ENCODE measurements at places on chromosomes 11 and 22.

- peak; percentile 77 for DNase-seq
Measured at GRCh38 chr22:30265823-30266444, 717 bp downstream of the OSM start.

GRCh38 chr11:121740902-121741301, 288.1 kb upstream of the SORL1-AS1 start:
- DNase-seq = no peak

GRCh38 chr11:75949023-75949672, 134.1 kb downstream of the UVRAG start:
- no peak for DNase-seq

DNA sequence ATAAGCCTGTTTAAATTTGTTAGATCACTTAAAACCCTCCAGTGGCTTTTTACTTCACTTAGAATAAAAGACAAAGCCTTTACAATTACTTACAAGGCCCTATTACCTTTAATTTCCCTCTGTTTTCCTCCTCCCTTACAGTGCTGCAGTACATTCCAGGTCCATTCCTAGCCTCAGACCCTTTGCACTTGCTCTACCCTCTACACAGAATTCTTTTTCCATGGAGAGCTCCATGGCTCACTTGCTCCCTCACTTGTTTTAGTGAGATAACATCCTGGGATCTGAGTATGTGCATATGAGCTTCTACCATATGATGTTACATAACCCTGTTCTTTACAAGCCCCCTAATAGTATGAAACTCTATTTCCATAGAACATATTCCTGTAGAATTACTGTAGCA, 24.4 kb downstream of the ZNF214 start:
- DNase-seq = no peak

DNA sequence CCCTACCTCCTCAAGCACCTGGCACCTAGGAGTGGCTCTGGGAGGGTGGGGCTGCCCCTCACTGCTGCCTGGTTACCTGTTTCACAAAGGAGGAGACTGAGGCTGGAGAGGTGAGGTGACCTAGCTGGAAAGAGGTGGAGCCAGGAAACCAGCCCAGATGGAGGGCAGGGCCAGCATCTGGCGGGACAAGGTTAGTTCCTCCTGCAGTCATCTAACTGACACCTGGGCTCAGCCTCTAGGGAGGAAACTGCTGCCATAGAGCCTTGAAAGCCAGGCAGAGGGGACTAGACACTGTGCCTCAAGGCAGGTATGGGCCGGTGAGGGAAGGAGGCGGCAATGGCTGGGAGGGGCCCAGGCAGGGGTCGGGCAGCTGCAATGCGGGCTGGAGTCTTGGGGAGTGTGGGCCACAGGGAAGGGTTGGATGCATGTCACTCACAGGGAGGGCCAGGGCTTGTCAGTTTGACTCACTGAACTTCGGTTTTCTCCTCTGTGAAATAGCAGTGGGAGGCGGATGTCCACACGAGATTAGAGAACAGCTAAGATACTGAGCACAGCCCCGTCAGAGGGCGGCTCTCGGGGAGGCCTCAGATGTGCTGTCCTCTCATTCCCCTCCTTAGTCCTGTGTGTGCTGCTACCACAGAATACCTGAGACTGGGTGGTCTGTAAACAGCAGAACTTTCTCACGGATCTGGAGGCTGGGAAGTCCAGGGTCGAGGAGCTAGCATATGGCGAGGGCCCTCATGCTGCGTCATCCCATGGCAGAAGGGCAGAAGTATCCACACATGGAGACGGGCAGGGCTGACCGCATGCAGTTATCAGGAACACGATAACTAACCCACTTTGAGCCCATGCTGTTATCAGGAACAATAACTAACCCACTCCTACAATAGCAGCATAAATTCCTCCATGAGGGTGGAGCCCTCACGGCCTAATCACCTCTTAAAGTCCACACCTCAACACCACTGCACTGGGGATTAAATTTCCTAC, 16.1 kb downstream of the MGAT3 start:
- no peak for DNase-seq

DNA sequence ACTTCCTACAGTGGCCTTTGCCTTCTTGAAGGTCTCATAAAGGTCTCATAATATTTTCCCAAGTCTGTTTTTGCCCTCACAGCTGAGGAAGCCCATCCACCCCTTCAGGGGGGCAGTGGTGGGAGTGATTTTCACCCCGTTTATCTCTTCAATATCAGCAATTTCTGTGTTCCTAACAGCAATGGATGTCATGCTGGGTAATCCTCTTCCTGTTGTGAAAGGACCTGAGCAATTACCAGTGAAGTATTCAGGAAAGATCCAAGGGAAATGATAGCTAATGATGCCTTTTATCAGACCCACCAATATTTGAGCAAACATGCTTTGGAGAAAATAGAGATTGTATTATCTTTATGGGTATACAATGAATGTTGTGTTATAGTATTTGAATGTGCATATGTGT, 226.9 kb downstream of the INSC start:
- DNase-seq = no peak

DNA sequence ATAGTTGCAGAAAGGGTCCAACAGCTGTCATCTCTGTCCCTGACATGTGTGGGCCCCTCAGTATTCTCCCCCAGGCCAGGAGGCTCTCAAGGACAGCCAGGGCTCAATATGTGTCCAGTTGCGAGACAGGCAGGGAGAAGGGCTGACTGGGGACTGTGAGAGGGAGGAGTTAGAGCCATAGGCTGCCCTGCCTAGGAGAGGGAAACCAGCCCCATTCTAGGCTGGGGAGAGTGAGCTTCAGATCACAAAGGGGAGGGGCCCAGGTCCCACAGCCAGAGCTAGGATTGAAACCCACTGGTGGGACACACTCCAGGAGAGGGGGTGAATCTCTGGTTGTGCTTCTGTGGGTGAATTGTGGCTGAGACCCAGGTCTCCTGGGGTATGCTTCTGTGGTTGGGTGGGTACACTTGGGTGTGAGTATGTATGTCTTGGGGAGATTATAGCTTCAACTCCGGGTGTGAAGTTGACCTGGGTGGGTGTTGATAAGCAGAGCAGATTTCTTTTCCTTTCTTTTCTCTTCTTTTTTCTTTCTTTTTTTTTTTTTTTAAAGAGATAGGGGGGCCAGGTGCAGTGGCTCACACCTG, 2.1 kb upstream of the CARNS1 start:
- no peak for DNase-seq

- DNase-seq = no peak
Measured at GRCh38 chr11:118442908-118443589, 6.8 kb downstream of the KMT2A start.

GRCh38 chr11:68661697-68662603, 22.4 kb upstream of the GAL start:
- no peak for DNase-seq

DNA sequence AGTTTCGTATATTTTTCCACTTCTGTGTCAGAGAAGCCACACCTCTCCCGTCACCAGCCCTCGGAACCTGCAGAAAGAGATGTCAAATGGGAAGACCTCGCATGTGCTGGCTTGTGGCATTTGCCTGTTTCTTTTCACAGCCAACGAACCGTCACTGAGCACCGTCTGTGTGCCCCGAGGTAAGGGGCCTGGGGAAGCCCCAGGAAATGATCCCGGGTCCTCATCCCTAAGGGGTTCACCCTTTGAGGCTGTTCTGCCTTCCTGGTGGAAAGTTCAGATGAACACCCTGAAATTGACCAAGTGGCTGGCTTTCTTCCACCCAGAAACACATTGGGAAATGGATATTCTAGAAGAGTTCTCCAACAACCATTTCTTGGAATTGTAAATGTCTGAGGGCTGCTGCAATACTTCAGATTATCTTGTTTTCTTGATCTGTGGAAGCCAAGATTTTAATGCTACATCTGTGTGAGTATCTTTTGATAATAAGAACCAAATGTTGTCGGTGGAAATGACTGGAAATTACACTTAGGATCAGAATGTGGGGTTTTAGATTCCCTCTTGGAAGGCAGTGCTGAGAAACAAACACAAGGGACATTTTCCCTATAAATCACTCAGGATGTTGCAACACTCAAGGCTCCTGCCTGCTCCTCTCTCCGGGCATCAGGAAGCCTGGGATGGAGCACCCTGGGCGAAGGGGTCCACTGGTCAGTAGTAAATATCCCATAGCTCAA, 37.6 kb downstream of the RIBC2 start:
- DNase-seq = no peak

DNA sequence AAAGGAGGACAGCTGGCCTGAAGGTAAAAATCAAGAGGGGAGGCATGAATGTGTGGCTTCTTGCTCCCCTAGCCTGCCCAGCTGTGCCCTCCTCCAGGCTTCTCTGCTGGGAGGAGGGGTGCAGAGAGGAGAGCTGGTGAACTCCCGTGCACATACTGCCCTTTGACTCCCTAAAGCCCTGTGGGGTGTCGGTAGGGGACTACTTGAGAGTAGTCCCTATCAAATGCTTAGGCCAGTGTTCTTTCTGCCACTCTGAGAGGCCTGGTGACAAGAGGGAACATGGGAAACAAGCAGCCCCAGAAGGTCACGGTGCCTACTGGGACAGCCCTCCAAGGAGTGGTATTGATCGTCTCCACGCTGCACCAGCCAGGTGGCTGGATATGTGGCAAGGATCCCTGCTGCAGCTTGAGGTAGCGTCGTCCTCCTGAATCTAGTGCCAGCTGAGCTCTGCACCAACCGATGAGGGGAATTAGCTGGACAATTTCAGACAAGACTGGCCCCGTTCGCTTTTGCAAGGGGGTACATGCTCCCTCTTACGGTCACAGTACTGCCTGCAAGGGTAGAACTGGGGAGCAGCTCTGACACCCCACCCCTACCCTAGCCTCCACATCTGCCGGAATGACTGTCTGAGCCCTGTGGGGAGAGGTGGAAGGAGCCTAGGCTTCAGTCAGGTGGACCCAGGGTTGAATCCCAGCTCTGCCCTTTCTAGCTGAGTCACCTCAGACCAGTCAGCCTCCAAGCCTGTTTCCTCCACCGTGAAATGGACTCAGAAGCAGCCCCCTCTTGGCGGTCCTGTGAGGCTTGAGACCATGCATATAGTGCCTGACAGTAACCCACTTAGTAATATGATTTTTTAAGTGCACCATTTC, 17.1 kb upstream of the C11orf96 start:
- no peak for DNase-seq

DNA sequence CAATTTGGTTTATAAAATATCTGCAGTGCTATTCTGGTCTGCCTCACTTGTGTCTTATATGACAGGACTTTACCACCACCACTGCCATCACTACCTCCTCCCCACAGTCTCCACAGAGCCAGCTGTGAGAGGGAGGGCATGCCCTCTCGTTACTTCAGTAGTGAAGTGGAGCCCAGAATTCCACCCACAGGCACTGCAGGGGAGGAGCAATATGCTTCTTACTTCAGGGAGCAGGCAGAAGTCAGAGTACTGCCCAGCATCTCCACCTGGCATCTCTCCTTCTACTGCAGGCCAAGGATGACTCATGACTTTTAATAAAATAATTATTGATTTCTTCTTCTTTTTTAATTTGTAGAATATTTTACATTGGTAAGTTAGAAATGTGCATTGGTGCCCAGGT, 255.5 kb downstream of the DYNC2H1 start:
- DNase-seq = no peak

- DNase-seq = no peak
Measured at GRCh38 chr11:114076921-114077331, 17.4 kb downstream of the ZBTB16 start.

DNA sequence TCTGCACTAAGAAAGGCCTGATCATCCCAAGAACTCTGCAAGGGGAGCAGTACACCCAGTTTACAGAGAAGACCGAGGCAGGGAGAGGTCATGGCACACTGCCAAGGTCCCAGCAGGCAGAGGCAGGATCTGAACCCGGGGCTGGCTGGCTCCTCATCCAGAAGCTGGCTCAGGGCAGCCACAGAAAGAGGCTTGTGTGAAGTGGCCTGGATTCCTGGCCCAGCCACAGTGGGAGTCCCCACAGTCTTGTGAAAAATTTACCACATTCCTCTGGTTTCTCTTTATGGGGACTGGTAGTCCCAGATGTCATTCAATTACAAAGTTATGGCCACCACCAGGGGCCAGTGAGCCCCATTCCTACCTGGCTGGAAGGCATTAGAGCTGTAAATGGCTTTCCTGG, 440.5 kb downstream of the MIAT start:
- no peak for DNase-seq

DNA sequence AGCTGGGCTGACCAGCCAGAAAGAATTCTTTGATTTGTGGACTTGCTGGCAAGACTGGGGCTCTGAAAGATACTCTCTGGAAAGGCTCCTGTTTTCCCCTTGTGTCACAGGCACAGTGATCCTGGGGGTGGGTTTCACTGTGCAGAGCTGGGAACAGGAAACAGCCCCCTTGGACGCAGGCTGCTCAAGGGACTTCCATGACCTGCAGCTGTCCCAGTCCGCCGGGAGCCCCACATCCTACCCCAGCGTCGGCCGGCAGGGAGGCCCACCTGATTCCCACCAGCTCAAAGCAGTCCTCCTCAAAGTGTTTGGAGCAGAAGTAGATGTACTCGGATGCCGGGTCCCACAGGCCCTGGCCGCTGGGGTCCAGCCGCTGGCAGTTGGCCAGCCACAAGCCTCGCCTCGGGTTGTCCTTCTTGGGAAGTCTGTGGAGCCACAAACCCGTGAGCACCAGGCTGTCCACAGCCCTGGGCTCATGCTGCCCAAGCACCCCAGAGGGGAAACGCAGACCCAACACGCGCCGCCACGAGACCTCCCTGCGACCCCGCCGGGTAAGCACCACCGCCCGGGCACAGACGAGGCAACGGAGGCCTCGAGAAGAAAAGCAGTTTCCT, 824 bp downstream of the THAP7 start:
- DNase-seq = no peak

DNA sequence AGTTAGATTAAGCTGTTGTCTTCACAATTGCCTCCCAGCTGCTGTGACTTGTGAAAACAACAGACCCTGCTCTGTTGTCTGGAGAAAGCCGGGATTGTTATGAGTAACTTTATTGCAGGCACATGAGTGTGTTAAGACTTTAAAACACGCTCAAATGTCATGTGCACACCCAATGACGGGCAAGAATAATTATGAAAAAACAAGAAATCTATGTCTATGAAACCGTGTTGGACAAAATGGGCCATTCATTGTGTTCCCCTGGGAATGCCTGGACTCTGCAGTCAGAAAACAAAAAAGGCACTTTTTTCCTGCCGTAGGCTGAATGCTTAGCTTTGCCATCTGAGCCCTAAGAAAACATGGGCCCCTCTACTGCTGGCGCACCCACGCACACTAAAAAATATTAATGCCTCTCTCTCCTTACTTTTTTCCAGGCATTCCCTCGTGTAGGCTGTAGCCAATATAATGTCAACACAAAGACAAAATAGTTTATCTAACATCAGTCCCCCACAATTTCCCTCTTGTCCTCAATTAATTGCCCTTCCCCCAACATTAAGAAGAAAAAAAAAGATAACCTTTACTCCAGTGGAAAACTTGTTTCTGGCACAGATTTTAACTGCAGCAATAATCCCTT, 207.9 kb downstream of the SOX6 start:
- DNase-seq = no peak

All from activated CD4-positive, alpha-beta T cell treated with anti-CD3 and anti-CD28 coated beads, Interleukin-2, amount 50 U/mL, for 1 hour (primary cell).